ENCODE measurements at places on chromosomes 4 and X.

- DNase-seq = no peak
These were observed 514.3 kb downstream of the PDHA2 start for GRCh38 chr4:96354036-96354712.

DNA sequence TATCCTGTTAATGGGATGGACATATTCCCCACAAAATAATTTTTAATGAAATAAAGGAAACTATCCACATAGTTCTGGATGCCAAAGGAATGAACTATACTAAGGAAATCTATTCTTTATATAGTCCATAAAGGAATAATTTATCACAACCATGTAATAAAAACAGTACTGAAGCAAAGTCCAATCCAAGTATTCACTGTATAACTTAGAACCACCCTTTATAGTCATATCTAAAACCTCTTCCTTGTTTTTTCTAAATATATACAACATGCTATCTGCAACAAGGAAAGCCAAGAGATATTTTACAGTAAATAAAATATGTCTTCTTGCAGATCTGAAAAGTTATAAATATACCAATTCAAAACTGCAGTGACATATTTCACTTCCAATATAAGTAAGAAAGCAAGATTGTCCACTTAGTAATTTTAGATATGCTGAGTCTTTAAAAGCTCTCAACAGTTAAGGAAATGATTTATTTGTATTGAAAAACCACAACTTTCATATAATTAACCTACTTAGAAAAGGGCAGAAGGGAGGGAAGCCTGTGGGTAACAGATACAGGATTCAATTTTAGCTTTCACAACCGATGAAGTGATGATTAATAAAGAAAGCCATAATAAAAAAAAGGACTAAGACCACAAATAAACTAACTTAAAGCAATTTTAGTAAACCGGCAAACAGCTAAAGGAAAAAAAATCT, 8.0 kb downstream of the NR3C2 start:
- no peak for DNase-seq

- no peak for DNase-seq
These were observed 589.9 kb upstream of the GALNT7 start for GRCh38 chr4:172578712-172579111.

DNA sequence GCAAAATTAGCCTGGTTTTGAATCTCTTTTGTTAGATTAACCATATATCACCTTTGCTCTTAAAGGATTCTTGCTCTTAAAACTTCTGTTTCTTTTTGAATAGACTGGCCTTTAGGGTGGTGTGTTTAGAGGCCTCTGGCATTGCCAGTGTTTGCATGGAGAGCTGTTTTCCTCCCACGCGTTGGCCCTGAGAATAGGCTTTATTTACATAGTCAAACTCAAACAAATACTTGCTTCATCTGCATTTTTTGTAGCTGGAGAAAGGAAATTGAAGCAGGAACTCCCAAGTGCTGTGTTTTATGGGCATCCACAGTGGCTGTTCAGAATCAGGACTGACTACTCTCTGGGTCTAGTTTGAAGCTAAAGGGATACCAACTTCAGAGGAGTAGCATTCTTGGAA, 2.7 kb downstream of the SHROOM2 start:
- no peak for DNase-seq

- DNase-seq = no peak
These were observed 211.9 kb downstream of the SOX3 start for GRCh38 chrX:140292961-140293360.

- no peak for DNase-seq
These were observed 201.8 kb upstream of the NDST4 start for GRCh38 chr4:115315182-115315581.

GRCh38 chr4:111748157-111748556, 397.1 kb upstream of the FAM241A start:
- no peak for DNase-seq

DNA sequence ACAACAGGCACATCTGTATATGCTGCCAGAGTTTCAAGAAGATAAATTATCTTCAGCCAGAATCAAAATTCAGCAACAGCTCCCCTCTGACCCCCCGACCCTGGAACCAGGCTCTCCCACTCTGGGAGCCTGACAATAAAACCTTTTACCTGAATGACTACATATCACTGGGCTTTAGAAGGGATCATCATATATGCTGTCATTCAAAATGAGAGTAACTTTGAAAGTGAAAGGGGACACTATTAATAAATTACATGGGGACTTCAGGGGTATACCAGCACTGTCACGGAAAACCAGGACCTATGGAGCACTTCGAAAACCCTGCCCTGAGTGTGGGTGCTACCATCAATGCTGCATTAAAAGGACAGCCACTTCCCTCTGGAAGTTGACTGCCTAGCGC, 26.2 kb downstream of the TSPAN5 start:
- DNase-seq = no peak

GRCh38 chrX:28659269-28659668, 72.0 kb downstream of the IL1RAPL1 start:
- no peak for DNase-seq

GRCh38 chr4:152229782-152230289, 306.1 kb downstream of the FBXW7 start:
- no peak for DNase-seq

DNA sequence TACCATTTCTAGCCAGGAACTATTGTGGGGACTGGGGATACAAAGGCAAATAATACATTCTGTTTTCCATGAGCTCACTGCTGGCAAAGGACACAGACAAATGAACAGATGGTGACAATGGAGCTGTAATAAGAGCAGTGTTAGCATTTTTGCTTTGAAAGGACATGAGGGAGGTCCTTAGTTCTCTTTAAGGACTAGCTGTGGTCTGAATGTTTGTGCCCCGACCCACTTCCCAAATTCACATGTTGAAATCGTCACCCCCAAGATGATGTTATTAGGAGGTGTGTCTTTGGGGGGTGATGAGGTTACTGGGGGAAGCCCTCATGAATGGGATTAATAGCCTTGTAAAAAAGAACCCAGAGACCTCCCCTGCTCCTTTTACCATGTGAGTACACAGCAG, 30.3 kb downstream of the CCNG2 start:
- DNase-seq = no peak

DNA sequence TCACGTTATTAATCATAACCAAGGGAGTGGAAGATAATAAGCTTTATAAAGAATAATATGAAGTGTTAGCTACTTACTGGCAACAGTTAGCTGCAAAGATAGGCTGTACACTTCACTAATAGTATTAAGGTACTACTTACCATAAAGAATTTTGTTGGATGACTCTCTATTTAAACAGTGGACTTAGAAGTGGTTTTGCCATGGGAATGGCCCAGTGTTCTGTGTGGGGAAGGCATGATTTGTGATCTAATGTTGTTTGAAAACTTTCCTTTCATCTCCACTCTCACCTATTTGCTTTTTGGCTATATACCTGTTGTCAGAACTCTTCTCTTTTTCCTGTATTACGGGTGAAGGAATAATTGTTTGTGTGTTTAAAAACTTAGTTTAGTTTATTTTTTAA, 23.0 kb downstream of the FHDC1 start:
- no peak for DNase-seq

- DNase-seq = no peak
These were observed 127.1 kb downstream of the SHROOM3 start for GRCh38 chr4:76562161-76562560.

DNA sequence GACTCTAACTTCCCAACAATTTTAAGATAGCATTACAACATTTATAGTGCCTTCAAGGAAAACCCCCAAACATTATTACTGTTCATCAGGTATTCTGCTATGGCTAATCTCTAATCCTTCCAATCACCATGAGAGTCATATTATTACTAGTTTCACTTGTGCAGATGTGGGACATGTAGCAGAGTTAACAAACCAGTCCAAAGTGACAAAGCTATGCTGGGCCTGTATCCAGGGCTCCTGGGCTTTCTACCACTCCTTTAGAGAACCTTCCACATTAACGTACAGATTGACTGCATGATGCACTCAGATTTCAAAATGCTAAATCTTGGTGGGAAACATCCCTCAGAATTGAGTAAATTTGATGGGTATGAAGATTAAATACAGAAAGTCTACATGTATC, 16.4 kb downstream of the CASP3 start:
- no peak for DNase-seq

DNA sequence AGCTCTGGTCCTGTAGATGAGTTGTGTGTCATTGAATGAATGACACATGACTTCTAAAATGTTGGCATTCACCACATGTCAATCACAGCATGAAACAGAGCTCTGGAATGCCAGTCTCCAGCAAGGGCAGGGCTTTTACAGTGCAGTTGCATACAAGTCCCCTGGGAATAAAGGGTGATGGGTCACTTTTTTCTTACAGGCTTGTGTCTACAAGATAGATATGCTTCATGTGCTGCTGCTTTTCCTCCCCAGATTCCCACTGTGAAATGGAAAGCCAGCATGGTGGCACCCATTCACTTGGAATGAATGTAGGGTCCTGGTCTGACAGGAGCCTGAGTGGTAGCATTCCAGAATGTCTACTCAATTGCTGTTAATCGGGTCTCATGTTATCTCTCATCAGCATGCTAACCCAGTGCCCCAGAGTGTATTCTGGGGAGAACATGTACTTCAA, 159.1 kb upstream of the KIT start:
- peak; percentile 22 for DNase-seq

- no peak for DNase-seq
These were observed 812.9 kb upstream of the AGA start for GRCh38 chr4:178255172-178255571.

- DNase-seq = no peak
These were observed 7.4 kb downstream of the HNRNPH2 start for GRCh38 chrX:101415180-101416145.

DNA sequence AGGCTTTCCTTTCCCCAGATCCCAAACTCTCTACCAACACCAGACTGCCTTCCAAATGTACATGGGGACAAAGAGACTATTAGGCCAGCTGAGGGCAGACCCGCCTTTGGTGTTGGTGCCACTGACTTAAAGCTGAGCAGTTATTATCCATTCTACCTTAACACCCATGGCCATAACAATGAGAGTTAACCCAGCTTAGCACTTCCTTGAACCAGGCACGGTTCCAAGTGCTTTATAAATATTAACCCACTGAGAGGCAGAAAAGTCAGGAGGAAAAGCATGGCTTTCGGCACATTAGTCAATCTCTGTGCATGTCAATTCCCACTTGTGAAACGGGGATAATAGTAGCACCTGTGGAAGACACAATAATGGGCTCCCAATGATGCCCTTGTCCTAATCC, 243.1 kb upstream of the ANXA3 start:
- no peak for DNase-seq

DNA sequence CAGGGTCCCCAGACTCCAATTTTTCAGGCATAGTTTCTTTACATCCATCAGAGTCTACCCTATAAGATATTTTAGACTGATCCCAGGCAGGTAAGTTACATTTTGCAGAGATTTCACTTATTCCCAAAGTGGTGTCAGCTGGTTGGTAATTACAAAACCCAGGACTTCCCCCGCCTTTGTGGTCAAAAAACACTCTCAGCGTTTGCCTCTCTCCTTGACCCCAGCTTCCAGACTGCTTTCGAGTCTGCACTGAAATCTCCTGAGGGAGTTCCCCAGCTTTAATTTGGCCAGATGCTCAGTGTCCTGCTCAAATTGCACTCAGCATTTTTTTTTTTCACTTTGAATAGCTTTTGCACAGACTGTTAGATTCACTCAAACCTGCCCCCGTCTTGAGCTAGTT, 11.2 kb upstream of the AMOT start:
- no peak for DNase-seq

DNA sequence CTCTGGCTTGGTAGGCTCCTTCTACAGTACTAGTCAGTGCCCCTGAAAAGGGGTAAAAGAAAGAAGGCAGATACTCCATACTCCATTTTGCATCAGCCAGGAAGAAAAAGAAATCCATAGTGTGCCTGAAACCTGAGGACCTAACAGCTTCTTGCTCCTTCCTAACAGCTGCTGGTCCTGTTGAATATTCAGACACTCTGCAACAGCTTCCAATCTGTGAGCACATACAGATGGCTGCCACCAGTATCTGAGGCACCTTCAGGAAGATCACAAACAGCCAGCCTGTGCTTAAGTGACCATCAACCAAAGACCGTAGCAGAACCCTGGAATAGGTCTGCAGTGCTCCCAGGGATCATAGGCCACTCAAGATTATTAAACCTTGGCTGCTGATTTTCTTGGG, 4.3 kb downstream of the GIMD1 start:
- DNase-seq = no peak

- no peak for DNase-seq
These were observed 2.6 kb upstream of the FGF16 start for GRCh38 chrX:77444545-77444944.

DNA sequence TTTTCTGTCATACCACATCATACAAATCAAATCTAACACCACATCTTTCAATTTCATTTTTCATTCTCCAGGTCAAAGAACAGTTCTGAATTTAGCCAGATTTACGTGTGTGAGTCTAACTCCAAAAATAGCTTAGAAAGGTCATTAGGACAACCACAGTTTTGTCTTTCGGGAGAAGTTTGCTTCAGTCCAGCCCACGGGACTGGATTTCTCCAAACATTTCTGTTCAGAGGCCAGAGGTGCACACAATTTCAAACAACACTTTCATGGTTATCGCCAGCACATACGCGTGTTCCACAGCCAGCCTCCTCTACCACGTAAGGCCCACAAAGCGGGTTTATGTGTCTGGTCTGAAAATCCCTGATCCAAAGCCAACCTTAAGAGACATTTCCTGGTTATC, 65.9 kb downstream of the VEGFC start:
- no peak for DNase-seq

DNA sequence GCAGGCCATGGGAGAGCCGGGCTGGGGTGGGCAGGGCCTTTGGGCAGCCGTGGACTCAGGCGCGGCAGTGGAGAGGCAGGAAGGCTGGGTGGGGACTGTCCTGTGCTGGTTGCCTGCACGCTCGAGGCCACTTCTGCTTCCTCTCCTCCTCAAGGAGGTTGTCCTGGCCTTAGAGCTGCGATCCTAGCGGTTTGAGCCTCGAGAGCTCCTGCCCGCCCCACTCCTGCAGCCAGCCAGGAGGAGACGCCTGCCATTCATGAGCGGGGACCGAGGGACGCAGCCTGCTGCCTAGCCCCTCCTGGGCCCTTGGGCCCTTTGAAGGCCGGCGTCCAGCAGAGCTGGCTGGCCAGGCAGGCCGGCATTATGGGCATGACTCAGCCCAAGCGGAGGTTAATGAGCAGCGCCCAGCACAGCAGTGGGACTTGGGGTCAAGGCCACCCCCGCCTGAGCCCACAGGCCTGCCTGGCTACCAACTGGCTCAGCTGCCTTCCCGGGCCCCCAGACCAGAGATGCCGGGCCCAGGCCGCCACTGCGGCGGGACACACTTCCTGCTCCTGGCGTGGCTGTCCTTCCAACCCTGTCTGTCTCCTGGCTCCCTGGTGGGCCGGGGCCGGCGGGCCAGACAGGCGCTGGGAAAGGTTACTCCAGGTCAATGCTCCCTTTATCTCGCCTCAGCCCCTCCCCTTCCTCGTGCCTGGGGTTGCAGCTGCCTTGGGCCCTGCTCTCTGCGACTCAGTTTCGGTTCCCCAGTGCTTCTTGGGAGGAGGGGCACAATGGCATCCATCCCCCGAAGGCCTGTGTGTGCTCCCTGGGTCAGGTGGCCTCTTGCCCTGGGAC, 1.8 kb downstream of the ABCD1 start:
- peak; percentile 79 for DNase-seq

DNA sequence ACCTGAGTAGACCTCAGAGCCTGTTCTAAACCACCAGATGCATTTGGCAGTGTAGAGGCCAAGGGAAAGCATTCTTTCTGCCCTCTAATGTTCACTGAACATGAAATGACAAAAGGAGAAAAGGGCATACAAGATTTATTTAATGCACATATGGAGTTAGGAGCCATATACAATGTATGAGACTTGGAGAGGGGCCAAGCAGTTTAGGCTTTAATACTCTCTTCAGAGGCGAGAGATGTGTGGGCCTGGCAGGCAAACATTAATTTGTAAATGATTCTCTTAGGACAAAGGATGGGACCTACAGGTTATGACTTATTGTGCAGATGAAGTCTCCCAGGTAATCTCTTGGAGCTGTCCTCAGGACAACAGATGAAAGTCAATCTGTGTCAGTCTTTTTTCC, 631.9 kb downstream of the ADGRL3 start:
- no peak for DNase-seq

Data from H54 (cell line).